Lung (tissue), 17 donors: ENCODE measurements at places on chromosomes 3 and 15. TPM values are rescaled to one million over a fixed set of nuclear protein-coding genes. Genes with fewer than 3 reads are reported as not detected.

The ZNF385D gene
- 3.1 TPM for total RNA-seq

The WDR72 gene
- total RNA-seq, result 0.97 TPM

The MAPKBP1 gene
- total RNA-seq, result 25.7 TPM

The CLEC3B gene
- total RNA-seq, result 52.3 TPM

The DUT gene
- 71.8 TPM for total RNA-seq

The DENND4A gene
- 52.8 TPM for total RNA-seq

The CHDH gene
- total RNA-seq, result 10.9 TPM

The BCHE gene
- total RNA-seq, result 4.1 TPM

The NUP210 gene
- total RNA-seq, result 11.1 TPM

The GOLGA6L2 gene
- not detected for total RNA-seq

The ILDR1 gene
- total RNA-seq, result 4.4 TPM

The BTLA gene
- 2.0 TPM for total RNA-seq

The CPEB1 gene
- 4.0 TPM for total RNA-seq
